ENCODE measurements at places on chromosomes 1 and 21.

- no peak for DNase-seq
These were observed 15.1 kb downstream of the MAB21L3 start for GRCh38 chr1:116126281-116126680.

- DNase-seq, result no peak
These were observed 28.8 kb upstream of the FMO1 start for GRCh38 chr1:171219346-171220080.

GRCh38 chr1:68454534-68454933 lies 4.8 kb upstream of the RPE65 start:
- DNase-seq, result no peak

GRCh38 chr21:44379515-44379848 lies 26.1 kb downstream of the TRPM2 start:
- DNase-seq, result no peak

DNA sequence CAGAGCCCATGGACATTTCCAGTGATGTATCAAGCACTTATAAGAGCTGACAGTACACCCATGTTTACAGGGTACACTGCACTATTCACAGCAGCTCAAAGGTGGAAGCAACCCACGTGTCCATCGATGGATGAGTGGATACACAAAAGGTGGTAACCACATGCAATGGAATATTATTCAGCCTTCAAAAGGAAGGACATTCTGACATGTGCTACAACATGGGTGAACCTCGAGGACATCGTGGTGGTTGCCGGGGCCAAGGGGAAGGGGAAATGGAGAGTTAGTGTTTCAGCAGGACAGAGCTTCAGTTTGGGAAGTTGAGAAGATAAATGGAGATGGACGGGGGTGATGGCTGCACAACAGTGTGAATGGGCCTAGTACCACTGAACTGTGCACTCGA lies 9.1 kb downstream of the AGT start:
- DNase-seq, result no peak

- no peak for DNase-seq
These were observed 17.7 kb downstream of the MECR start for GRCh38 chr1:29213055-29213454.

- DNase-seq, result no peak
These were observed 31.9 kb downstream of the H3-3A start for GRCh38 chr1:226094451-226094850.

DNA sequence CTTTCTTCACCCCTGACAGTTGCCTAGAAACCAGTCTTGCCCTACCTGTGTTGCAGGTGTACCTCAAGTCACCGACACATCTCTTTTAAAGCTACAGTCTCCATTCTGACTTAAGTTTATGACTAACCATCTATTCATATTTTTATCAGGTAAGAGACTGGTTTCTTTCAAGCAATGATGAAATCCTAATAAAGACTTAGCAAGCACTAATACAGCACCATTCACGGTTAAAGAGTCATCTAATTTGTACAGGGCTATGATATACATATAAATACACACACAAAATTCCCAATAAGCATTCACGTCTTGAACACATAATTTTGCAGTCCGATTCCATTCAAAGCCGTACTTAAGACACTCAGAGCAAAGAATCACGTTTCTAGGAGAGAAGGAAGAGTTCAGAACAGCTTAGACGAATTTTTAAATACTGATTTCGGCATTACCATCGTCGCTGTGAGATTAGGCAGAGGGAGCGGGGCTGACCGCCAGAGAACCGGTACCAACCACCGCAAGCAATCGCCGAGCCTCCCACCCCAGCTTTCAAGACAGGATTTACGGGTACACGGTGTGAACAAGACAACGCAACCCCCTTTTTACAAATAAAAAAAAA lies 943 bp downstream of the ERRFI1 start:
- DNase-seq, result no peak

Data from AG08396 (cell line).